Diencephalon (tissue), 1 donor: ENCODE measurements at places on chromosomes 16 and 17. TPM values are rescaled to one million over a fixed set of nuclear protein-coding genes. Genes with fewer than 3 reads are reported as not detected.

SNF8 gene
- total RNA-seq: 43.8 TPM

SMARCD2 gene
- total RNA-seq: 11.5 TPM

OMG gene
- 45.4 TPM for total RNA-seq

COX6A2 gene
- not detected for total RNA-seq

KRTAP4-5 gene
- not detected for total RNA-seq

SLC13A2 gene
- not detected for total RNA-seq

KRTAP2-2 gene
- total RNA-seq: not detected

C17orf67 gene
- 3.2 TPM for total RNA-seq

CYGB gene
- total RNA-seq: 8.3 TPM

SPECC1 gene
- total RNA-seq: 68.3 TPM

CSH1 gene
- total RNA-seq: not detected

TEKT5 gene
- 1.2 TPM for total RNA-seq

TEKT1 gene
- 9.5 TPM for total RNA-seq

CCDC47 gene
- total RNA-seq: 65.3 TPM

ESRP2 gene
- 0.92 TPM for total RNA-seq

OTOP2 gene
- total RNA-seq: not detected
